Stimulated activated CD4-positive, alpha-beta T cell treated with anti-CD3 and anti-CD28 coated beads, Interleukin-4, amount 100 ng/mL, for 1 hour (primary cell): ENCODE measurements at places on chromosomes 7 and 10.

DNA sequence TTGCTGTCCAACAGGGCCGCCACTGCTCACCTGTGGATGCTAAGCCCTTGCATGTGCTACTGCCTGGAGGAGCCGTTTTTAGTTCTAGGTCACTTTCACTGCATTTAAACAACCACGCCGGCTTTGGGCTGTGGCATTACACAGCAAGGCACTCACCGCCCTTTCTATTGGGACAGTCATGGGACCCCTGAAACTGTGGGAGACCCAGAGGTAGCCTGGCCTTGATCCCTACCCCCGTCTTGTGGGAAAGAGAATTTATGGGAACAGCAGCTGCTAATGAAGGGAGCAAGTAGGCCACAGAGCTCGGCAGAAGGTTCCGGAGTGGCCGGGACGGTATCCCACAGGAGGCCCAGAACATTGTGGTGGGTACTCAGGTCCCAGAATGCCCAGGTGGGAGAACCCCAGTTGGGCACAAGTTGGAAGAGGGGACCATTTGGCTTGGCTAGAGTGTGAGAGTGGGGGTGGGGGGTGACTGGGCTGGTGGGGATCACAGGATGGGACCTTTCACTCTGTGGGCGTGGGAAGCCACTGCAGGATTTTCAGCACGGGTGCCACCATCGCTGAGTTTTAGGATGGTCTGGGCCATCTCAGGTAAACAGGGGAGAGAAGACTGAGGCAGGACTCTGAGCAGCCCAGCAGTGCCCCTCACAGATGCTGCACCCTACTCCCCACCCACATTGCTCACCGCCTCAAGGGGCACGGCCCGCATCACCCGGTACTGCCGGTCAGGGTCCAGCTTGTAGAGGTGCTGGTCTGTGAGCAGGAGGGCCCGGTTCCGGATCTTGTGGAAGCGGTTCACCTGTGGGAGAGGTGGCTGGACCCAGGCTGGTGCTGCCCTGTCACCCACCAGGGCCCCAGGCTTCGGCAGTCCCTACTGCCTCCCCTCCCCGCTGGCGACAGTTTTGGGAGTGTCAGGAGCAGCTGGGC, 15.2 kb downstream of the MYO1G start:
- no peak for DNase-seq

DNA sequence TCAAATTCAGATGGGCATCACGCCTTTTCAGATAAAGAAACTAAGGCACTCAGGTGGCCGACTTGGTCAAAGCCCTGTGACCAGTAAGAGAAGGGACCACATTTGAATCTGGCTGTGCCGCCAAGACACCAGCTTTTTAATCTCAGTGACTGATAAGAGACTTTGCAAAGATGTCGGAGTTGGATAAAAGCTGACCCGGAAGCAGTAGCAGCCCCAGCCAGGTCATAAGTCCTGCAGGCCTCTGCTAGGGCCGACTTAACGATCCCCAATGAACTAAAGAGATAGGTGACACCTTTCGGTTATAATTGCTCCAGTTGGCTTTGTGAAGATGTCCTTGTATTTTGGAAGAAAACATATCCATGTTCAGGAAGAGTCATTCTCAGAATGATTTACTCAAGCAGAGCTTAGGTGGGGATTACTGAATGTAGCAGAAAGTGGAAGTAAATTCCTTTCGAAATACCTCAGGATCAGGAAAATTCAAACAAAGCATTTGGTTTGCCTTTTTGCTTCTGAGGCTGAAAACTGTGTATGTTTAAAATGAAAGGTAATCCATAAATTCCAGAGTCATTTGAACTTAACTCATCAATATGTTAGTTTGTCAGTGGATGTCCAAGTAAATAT, 164.2 kb upstream of the PITRM1 start:
- no peak for DNase-seq

- DNase-seq = no peak
Measured at GRCh38 chr10:102540023-102540422, 36.3 kb downstream of the SUFU start.

DNA sequence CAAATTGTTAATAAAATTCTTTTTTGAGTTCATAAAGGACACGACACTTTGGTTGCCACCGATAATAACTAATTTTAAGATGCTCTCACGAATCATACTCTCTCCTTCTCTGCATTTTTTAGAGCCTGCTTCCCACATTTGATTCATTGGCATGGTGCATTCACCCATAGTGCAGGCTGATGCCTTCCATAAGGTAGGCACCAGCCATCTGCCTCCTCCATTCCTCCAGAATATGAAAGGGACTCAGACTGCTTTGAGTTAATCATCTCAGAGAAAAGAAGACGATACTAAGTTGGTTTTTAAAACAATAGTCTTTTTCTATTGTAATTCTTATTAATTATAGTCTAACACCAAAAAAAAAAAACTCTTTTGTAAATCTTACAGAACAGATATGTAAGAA, 33.9 kb upstream of the LRRN3 start:
- DNase-seq = no peak

DNA sequence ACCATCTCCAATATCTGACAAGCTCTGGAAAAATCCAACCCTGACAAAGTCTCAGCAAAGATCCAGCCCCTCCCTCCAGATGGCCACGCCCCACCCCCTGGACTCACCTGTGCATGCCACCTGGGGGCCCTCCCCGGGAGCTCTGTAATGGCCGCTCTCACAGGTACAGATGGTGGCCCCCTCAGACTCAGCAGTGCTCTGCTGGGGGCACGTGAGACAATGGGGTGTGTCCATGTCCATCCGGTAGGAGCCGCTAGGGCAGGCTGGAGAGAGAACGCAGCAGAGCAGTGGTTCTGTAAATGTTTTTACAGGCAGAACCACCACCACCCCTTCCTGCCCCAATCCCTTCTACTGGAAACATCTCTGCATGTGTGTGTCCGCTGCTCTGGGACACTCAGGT, 9.5 kb downstream of the EPHA1 start:
- DNase-seq = no peak

DNA sequence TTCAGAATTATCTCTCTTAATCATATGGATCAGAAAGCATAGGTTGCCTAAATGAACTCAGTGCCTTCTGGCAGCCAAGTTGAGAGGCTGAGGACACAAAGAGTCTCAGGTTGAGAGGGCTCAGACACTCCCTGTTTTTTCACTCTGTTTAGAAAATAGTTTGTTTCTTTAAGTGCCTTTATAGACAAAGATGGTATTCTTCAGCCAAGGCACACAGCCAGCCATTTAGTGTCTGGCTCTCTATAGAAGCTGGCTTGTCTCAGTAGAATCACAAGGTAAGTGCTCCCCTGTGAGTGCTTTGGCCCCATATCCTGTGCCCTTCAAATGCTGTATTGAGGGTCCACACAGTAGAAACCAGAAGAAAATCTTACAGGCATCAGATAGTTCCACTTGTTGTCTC, 3.6 kb downstream of the GPR158 start:
- DNase-seq = no peak

- DNase-seq = no peak
Measured at GRCh38 chr7:9242636-9243035, 809.2 kb downstream of the NXPH1 start.

DNA sequence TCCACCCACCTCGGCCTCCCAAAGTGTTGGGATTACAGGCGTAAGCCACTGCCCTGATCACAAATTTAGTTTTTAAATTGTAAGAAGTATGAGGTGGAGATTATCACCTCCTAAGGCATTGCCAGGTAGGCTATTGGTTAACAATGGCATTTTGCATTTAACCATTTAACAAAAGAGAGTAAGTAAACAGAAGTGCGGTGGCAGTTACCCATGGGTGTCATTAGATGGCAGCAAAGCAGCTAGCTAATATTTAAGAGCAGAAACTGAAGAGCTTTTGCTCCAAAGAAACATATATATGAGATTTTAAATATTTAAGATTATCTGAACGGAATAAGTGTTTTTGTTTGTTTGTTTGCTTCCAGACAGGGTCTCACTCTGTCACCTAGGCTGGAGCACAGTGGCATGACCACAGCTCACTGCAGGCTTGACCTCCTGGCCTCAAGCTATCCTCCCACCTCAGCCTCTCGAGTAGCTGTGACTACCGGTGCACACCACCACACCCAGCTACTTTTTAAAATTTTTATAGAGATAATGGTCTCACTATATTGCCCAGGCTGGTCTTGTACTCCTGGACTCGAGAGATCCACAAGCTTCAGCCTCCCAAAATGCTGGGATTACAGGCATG, 325.5 kb upstream of the C7orf33 start:
- no peak for DNase-seq

DNA sequence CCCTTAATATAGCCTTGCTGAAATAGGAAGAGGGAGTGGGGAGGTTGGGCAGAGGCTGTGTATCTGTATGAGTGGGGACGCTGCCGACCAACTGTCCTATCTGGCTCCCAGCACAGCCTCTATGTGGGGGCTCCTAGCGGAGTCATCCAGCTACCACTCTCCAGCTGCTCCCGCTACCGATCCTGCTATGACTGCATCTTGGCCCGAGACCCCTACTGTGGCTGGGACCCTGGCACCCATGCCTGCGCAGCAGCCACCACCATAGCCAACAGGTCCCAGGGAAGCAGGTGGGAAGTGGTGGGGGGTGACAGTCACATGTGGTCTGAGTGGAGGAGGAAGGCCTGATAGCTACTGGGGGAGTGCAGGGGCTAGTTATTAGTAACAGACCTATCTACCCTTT, 6.6 kb downstream of the MRPL43 start:
- DNase-seq = no peak

DNA sequence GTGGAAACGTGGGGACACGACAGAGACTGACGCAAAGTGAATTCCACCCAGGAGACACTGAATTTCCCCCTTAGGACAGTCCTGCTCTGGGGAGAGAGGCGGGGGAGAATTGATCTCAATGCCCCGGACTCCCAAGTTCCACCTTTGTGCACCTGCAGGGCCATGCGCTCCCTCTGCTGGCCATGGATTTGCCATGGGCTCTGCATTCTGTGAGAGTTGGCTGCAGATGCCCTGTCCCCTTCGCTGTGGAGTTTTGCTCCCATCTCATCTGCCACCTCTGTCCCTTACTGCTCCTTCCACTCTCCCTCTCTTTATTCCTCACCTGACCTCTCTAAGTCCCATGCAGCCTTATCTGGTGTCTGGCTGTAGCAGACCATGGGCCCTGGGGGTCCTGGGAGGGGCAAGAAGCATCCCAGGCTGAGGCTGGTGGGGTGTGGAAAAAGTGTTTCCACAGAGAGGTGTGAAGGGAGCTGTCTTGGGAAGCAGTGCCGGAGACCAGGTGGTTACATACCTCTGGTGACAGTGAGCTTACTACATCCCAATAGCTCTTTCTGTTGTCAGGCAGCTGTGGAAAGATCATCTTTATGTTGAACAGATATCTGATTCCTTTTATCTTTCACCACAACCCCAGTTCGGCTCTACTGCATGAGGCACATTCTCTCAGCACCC, 14.3 kb downstream of the GHRHR start:
- no peak for DNase-seq

DNA sequence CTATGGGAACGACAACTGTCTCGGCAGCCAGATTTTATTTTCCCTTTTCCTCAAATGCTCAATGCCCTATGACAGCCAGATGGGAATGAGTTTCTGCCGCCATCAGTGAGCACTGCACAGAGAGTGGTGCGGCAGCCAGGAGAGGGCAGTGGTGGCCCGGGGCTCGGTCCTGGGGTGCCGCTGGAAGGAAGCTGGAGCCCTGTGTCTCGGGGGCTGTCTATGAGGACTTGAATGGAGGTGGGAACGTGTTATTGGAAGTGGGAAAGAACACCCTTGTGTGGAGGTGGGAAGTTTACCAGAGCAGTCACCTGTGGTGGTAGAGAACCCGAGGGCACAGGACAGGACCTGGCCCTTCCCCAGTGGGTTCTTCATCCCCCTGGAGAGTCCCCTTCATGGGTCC, 35.8 kb downstream of the JAKMIP3 start:
- no peak for DNase-seq

- DNase-seq = no peak
Measured at GRCh38 chr7:39252916-39253315, 275.2 kb downstream of the POU6F2 start.

DNA sequence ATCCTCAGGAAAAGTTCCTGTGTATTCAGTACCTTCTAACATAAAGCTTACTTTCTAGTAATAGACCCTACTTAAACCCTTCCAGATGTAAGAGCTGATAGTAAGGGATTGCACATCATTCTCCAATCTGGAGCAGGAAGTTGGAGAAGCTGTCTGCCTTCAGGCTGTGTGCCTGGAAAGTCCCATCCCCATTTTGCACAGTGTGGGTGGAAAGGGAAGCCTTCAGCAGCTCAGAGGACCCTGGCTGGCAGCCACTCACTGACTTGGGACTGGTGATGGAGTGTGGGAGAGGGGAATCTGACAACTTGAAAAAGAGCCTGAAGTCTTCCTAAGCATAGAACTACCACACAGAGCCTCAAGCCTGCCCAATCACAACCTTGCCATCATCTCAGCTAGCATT, 164.1 kb upstream of the ADO start:
- no peak for DNase-seq

- no peak for DNase-seq
Measured at GRCh38 chr10:72455889-72456595, 101.3 kb upstream of the DNAJB12 start.

DNA sequence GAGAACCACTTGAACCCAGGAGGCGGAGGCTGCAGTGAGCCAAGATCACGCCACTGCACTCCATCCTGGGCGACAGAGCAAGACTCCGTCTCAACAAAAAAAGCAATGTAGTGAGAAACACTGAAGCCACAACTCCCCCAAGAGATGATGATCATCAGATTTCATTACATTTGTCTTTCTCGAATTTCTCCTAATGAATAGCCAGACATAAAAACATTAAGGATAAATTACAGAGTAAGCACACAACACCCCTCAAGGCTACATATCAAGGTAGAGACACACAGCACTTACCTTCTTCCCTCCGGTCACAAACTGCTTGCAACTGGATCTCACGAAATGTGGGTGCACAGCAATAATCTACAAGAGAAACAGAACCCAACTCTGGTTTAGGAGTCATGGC, 91.5 kb downstream of the VPS41 start:
- DNase-seq = no peak

- no peak for DNase-seq
Measured at GRCh38 chr10:69049566-69049961, 38.3 kb upstream of the SRGN start.

GRCh38 chr7:158375034-158375433, 212.6 kb downstream of the PTPRN2 start:
- DNase-seq = no peak

- no peak for DNase-seq
Measured at GRCh38 chr7:50832744-50833143, 50.0 kb upstream of the GRB10 start.

DNA sequence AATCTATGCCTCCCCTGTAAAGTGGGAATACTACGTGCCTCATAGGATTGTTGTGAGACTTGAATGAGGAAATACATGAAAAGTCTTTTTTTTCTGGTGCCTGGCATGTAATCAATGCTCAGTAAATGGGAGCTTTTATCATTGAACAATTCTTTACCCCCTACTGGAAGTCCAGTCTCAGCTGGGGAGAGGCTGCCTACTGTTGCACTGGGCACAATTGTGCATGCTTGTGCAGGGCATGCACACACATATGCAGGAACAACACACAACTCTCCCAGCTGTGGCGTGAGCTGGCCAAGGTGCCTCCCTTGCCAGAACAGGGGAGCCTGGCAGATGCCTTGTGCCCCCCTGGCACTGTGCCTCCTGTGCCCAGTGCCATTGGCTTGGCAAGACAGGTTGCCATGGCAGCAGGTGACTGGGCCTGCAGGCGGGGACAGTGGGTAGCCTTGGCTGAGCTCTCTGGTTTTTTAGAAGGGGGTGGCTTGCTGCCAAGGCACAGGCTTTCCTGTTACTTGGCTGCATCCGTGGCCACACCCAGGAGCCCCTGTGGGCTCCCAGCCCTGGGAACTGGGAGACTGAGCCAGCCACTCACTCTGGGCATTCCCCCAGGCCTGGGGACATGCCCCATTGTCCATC, 16.1 kb upstream of the PALD1 start:
- DNase-seq = no peak
